GM06990 (cell line): ENCODE measurements at places on chromosomes 7 and 10.

GRCh38 chr10:60334991-60335390, 54.7 kb downstream of the ANK3 start:
- no peak for DNase-seq

DNA sequence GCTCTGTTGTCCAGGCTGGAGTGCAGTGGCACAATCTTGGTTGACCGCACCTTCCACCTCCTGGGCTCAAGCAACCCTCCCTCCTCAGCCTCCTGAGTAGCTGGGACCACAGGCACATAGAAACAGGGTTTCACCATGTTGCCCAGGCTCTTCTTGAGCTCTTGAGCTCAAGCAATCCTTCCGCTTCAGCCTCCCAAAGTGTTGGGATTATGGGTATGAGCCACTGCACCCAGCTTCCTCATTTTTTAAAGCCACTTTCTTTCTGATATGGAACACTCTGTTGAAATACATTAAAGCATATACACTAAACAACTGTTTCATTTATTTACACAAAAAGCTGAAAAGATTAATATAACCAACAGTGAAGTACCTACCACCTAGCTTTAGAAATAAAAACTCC, 117.2 kb downstream of the CLEC2L start:
- no peak for DNase-seq

DNA sequence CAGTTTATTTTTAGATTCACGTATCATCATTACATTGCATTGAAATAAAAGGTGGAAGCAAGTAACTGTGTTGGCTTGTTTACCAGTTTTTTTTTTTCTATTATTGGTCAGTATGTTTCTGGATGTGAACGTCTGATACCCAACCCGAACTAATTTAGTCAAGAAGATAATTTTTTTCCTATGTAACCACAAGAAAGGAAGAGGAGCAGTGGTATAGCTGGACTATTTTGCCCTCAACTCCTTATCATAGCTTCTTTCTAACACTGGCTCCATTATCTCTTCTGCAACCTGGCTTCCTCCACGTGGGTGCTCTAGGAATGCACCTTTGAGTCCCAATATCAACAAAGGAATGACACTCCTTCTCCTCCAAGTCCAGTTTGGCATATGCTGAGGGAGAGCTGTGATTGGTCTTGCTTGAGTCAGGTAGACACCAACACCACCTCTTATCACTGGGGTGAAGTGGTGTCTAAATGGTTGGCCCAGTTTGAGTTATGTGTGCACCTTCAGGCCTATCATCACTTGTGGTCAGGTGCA, 29.4 kb downstream of the OR9A2 start:
- no peak for DNase-seq

- no peak for DNase-seq
These were observed 192.2 kb upstream of the TBX20 start for GRCh38 chr7:35446091-35446490.

DNA sequence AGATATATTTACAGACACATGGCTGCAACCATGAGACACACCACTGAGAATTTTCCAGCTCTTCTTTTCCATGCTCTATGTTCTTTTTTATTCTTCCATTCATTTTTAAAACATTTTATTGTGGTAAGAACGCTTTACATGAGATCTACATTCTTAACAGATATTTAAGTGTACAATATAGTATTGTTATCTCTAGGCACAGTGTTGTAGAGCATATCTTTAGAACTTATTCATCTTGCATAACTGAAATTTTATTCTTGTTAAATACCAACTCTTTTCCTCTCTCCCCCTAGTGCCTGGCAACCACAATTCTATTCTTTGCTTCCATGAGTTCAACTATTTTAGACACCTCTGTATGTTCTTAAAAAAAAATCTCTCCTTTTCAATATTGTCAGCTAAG, 67.1 kb upstream of the HABP2 start:
- no peak for DNase-seq

DNA sequence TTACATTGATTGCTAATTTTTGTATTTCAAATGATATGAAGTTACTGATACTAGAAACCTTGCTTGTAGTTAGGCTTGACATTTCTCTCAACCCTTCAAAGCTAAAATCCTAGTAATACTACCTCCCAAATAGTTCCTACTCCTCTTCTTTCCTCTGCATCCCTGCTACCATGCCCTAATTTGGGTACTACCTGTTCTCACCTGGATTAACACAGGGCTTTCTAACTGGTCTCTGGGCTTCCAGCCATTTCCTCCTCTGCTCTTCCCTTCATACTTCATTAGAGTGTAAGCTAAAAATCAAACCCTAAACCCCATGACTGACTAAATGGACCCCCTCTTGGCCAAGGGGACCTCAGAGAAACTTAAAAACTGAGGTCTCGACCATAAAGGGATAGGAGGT, 112.4 kb downstream of the CHCHD3 start:
- no peak for DNase-seq

DNA sequence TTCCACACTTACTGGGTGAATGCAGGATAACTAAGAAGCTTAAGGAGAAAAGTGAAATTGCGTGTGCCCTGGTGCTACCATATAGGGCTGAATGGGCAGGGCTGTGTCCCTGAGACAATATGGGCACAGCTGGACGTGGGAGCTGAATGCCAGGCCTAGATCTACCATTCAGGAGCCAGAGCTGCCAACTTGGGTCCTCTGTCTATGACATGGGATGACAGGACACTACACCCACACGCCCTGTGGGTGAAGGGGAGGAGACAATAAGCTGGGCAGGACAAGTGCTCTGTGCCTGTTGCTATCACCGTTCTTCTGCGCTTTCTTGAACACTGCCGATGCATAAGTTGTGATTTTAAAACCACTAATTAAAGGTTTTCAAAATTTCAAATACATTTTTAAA, 293.9 kb downstream of the TNS3 start:
- no peak for DNase-seq

DNA sequence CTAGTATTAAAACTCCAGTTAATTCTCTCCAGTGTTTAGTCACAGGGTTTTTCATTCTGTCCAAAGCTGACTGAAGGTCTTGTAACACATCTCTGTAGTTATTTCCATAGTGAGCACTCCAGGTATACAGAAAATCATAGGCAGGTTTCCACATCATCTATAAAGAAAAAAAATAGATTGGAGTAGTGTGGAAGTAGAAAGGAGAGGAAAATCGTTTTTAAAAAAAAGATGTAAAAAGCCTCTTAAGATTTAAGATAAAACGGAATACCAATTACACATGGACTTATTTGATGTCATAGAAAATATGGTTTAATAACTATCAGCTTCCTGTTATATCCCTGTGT, 76.2 kb downstream of the MACC1 start:
- no peak for DNase-seq

- DNase-seq = no peak
These were observed at the start of gene OR2F1 for GRCh38 chr7:143954544-143954943. TSS of gene OR2F1 (plus strand) at chr7:143954844. CDS start at chr7:143959971, 5,127 bp downstream.

DNA sequence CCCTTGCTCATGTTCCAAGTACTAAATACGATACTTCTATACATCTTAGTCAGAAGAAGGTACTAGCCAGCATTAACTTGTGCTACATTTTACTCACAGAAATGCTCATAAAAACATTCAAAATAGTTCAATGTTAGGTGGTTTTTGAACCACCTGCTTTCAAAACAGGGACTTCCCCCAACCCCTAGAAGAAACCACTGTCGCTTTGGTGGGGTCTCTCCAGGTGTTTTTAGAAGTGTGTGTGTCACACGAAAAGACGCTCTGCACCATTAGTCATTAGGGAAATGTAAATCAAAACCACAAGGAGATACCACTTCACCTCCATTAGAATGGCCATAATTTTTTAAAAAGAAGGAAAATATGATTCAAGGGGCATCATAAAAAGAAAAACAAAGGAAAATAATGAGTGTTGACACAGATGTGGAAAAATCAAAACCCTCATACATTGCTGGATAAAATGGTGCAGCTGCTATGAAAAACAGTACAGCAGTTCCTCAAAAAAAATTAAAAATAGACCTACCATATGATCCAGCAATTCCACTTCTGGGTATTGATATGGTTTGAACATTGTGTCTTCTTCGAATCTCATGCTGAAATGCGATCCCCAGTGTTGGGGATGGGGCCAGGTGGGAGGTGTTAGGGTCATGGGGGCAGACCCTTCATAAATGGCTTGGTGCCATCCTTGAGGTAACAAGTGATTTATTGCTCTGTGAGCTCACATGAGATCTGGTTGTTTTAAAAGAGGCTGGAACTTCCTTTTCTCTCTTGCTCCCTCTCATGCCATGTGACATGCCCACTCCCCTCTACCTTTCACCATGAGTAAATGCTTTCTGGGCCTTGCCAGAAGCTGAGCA, 74.2 kb downstream of the MALSU1 start:
- DNase-seq = peak; percentile 75

DNA sequence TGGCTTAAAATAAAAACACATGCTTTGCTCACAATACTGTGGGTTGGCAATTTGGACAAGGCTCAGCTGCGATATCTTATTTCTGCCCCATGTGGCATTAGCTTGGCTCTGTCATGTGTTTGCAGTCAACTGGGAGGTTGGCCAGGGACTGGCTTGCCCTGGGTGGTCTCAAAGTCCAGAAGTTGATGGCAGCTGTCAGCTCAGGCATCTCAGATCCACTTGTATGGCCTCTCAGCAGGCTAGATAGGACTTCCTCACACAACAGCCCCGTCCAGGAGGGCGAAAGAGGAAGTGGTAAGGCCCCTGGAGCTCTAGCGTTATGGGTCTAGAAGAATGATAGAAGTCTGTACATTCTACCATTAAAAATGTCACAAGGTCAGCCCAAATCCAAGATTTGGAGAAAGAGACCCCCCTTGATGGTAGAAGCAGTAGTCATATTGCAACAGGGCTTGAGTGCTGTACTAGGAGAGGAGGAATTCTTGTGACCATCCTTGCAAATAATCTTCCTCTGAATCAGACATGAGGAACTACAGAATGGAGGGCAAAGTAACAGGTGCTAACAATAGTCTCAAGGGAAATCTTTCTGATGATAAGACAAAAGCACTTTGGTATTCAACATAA, 166.2 kb downstream of the FAM107B start:
- DNase-seq = peak; percentile 52

DNA sequence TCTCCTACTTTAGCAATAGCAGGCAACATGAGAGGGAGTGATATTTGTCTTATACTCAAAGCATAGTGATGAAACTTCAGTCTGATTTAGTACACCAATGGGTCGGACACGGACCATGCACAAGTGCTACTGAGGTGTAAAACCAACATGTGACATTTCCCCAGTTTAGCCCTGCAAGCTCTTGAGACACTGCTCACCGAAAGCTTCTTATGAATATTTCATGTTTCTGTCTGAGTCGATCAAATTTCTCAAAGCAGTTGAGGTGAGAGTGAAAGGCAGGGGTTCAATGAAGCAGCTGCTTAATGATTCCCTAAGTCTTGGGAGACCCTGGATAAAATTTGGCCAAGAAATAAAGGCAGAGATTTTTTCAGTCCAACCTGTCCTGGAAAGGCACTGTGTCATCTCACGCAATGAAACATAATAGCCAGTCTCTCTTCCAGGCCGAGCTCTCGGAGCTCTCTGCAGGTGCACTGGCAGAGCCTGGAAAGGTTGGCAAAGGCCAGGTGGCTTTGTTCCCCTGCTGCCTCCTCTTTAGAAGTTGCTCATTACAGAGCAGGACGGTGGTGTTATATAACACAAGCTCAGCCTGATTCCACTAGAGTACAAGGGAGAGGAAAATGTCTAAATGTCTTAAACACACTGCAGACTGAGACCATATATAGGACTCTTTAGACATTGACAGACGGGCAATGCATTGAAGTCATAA, 33.9 kb upstream of the XPNPEP1 start:
- DNase-seq = peak; percentile 75

- DNase-seq = no peak
These were observed 7.0 kb upstream of the CYP2C18 start for GRCh38 chr10:94676496-94676895.

DNA sequence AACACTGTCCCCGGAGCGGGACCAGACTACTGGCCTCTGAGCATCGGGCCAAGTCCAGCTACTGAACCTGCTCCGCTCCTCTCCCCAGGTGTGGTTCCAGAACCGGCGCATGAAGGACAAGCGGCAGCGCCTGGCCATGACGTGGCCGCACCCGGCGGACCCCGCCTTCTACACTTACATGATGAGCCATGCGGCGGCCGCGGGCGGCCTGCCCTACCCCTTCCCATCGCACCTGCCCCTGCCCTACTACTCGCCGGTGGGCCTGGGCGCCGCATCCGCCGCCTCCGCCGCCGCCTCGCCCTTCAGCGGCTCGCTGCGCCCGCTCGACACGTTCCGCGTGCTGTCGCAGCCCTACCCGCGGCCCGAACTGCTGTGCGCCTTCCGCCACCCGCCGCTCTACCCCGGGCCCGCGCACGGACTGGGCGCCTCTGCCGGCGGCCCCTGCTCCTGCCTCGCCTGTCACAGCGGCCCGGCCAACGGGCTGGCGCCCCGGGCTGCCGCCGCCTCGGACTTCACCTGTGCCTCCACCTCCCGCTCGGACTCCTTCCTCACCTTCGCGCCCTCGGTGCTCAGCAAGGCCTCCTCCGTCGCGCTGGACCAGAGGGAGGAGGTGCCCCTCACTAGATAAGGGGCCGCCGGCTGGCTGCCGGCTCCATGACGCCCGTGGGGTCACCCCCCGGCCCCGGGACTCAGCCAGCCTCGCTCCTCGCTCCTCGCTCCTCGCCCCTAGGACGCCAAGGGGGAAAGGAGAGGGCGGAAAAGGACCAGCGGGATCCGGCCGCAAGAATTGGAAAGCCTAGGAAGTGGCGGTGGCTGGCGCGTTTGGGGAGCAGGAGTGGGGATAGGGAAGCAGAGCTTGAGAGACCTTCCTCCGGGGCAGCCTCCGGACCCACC, 3.4 kb downstream of the EVX1 start:
- DNase-seq = no peak

GRCh38 chr7:132244903-132245480, 331.3 kb downstream of the PLXNA4 start:
- no peak for DNase-seq

GRCh38 chr7:114901771-114902170, 20.1 kb upstream of the MDFIC start:
- no peak for DNase-seq

GRCh38 chr7:107453388-107453787, 16.5 kb upstream of the GPR22 start:
- DNase-seq = no peak
